ENCODE measurements at places on chromosomes 6 and 20.

GRCh38 chr6:118529756-118530155 lies 18.3 kb upstream of the PLN start:
- no peak for DNase-seq

- no peak for DNase-seq
Observed at GRCh38 chr6:29709188-29709587, 14.0 kb upstream of the HLA-F start.

DNA sequence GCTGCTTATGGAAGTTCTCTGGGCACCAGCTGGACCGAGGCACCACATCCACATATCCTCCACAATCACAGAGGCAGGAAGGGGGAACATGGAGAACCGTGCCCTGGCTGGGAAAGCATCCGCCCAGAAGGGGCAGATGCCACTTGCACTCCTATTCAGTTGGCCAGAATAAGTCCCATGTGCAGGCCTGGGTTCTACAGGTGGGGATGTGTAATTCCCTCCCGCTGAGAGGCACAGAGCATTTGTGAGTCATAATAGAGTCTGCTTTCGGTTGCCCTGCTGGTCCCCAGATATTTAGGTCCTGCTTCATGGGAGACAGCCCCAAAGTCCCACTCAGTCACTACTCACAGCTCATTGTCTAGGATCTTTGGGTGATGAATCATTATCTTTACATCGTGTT lies 104.0 kb downstream of the PHACTR3 start:
- DNase-seq: no peak

DNA sequence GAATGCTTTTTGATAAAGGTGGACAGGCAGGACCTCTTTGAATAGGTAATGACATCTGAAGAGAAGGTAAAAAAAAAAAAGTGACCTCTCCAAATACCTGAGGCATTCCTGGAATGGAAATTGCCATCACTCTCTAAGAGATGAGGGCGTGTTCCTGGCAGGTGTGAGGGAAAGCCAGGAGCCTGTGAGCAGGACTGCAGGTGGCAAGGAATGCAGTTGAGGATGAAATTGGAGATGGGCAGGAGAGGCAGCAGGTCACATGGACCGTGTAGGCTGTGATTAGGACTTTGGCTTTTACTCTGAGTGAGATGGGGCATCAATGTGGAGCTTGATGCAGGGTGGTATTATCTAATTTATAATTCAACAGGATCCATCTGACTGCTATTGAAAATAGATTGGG lies 227.4 kb downstream of the LRFN2 start:
- no peak for DNase-seq

- no peak for DNase-seq
Observed at GRCh38 chr6:127173156-127173940, 54.9 kb downstream of the RSPO3 start.

DNA sequence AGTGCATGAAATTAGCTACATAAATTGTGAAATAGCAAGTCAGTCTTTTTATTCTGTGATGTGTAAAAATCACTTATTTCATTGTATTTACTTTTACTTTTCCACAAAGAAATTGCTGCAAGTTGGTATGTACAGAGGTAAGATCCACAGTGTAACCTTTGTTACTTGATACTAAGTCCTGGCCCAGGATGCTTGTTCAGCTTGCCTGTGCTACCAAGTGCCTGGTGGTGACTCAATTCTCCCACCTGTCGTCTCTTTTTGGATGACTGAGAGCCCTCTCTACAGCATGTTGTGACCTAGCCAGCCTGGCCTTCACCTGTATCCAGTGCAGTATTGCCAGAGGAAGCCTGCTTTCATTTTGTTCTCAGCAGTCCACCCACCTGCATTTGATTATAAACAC lies 54.9 kb downstream of the ANKRD6 start:
- DNase-seq: no peak

- no peak for DNase-seq
Observed at GRCh38 chr20:10379761-10380160, 54.3 kb downstream of the MKKS start.

- DNase-seq: no peak
Observed at GRCh38 chr6:133948472-133948871, 4.6 kb upstream of the TBPL1 start.

DNA sequence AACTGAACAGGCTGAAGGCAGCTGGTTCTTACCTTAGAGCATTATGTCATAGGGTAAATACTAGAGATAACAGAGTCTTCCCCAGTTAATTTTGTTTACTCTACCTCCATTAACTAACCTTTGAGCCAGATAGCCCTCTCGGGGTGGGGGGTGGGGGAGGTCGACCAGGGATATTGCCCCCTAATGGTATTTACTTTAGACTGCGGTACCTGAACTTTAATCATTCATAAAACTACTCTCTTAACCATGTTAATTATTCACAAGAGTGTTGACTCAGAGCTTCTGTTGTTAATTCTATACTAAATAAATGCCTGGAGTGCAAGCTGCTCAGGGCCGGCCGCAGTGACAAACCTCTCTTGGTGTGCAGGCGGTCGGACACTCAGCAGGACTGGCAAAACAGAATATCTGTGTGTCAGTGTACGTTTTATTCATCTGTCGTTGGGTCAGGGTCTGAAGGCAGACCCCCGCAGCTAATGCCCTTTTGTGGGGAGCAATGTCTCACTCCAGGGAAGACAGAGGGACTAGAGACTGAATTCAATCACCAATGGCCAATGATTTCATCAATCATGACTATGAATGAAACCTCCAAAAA lies 152.4 kb upstream of the COL21A1 start:
- DNase-seq: no peak

DNA sequence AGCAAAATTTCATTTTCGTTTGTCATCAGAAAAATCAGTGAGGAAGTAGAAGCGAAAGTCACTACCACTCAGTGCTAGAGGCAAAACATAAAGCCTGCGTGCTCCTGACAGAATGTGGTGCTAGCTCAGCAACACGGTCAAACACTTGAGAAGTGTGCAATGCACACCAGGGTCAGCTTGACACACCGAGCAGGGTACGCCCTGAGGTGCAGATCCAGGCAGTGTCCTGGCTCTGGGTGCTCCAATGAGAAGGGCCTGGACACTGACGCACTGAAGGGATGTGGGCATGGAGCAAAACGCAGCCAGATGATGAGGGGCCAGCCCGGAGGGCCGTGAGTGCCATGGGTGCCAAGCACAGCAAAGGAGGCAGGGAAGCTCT lies 5.9 kb downstream of the RNASET2 start:
- DNase-seq: no peak

GRCh38 chr20:53159160-53159559 lies 187.0 kb downstream of the TSHZ2 start:
- DNase-seq: no peak

GRCh38 chr6:22392711-22393110 lies 95.9 kb upstream of the PRL start:
- no peak for DNase-seq

- no peak for DNase-seq
Observed at GRCh38 chr6:26312096-26312463, 52.9 kb upstream of the BTN3A2 start.

- DNase-seq: no peak
Observed at GRCh38 chr6:149948011-149948410, 6.2 kb downstream of the ULBP2 start.

DNA sequence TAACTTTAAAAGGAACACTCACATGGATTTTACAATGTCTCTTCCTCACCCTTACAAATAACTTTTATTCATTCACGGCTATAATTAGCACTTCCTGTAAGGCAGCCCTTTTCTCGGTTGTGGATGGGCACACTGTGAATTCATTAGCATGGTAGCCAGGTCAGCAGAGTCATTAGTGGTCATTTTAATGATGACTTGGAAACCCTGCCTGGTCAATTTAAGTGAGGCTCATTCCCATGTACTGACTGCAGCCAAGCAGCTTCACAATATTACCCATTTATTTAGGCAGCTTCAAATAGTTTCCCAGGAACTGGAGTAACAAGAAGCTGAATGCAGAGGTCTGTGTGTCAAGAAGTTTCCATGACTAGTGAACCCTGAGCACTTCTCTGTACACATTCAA lies 248.8 kb downstream of the KHDC1L start:
- no peak for DNase-seq

DNA sequence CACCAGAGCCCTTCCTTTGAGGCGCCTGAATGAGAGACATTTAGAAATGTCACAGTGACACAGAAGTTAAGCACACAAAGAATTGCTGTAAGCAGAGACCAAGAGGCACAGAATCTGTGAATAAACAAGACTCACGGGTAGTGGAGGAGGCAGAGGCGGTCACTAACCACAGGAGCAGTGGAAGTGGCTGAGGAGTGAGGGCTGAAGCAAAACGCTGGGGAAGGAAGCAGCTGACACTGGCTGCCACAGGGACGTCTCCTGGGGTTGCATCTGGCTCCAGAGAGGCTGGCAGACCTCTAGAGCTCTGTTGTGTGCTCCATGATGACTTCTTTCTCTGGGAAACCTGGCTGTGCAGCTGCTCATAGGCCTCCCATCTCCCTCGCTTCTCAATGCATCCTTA lies 65.0 kb upstream of the SLC2A12 start:
- no peak for DNase-seq

DNA sequence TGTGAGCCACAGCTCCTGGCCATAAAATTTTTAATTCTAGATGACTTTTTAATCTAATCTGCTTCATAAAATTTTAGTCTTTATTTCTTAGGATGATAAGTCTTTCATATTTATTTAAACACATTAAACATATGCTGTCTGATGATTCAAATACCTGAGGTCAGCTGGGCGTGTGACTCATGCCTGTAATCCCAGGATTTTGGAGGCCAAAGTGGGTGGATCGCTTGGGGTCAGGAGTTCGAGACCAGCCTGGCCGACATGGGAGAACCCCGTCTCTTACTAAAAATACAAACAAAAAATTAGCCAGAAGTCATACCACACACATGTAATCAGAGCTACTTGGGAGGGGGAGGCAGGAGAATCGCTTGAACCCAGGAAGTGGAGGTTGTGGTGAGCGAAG lies 53.1 kb downstream of the RBM24 start:
- DNase-seq: no peak

DNA sequence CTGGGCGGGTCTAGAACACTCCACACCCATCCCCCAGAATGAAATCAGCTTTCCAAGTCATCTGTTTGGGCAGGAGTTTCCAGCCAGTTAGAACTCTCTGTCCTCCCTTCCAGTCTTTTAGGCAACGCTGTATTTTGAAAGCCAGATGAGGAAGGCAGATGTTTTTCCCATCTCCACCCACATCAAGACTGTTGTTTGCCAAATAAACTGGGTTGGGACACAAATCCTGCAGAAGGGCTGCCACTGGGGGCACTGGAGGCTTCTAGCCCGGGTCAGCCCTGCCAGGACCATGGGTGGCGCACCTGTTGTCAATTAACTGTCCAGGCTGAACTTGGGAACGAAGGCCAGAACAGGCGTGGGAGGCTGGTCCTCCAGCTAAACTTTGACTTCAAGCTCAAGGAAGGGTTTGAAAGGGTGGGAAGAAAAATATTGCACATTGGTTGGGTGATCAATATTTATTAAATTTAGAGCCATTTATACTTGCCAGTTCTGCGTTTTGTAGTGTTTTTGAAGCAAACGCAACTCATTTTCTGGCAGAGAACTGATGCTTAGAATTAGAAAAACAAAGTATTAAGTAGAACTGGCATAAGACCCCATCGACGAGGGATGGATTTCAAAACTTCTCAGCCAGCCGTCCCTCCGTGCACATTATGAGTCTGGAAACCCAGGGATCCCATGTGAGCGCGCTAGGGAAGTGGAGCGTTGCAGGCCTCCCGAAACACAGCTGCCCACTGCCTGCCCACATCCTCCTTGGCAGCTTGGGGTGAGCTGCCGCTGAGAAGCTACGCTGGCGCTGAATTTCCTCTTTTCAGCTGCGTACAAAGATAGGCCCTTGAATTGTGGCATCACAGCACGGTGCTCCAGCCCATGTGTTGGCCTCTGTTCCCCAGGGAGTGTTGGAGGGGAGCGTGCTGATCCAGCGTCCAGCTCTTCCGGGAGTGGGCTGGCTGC lies 297.4 kb downstream of the QKI start:
- DNase-seq: no peak

GRCh38 chr6:54002116-54002515 lies 109.1 kb upstream of the MLIP start:
- no peak for DNase-seq

DNA sequence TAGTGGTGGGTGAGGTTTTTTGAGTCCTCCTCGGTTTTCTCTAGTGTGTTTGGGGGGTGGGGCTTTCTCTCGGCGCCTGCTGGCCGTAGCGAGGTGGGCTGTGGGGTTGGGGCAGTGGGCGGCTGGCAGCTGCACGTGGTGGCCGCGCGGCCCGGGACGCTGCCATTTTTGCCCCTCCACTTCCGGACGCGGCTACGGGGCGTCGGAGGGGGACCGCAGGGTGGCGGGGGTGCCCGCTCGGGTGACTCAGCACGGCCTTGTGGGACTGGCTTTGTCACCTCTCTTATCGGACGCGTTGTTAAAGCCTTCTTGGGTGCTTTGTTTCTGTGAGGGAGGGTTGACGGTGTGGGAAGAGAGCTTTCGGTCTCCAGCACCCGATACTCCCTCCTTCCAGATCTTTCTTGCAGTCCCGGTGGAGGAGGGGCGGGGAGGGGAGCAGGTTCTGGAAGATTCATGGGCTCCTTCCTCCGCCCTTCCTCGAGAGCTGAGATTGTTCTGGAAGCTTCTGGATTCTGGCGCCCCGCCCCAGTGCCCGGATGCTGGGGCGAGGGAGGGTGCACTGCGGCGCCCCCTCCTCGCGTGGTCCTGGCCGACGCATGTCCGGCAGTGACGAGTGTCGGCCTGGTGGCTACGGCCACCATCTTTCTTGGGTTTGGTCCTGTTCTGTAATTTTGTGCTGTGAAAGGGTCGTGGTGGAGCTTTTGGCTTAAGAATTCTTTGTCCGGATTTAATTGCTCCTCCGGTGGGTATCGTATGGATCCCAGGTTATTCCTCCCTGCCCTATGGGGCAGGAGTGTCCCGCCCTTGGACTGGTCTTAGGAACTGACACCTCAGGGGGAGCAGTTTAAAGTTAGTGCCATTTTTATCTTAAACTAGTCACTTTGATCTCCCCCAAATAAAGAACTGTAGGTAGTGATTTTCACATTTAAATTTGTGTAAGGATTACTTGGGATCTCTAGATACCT lies 719 bp downstream of the HSP90AB1 start:
- no peak for DNase-seq

DNA sequence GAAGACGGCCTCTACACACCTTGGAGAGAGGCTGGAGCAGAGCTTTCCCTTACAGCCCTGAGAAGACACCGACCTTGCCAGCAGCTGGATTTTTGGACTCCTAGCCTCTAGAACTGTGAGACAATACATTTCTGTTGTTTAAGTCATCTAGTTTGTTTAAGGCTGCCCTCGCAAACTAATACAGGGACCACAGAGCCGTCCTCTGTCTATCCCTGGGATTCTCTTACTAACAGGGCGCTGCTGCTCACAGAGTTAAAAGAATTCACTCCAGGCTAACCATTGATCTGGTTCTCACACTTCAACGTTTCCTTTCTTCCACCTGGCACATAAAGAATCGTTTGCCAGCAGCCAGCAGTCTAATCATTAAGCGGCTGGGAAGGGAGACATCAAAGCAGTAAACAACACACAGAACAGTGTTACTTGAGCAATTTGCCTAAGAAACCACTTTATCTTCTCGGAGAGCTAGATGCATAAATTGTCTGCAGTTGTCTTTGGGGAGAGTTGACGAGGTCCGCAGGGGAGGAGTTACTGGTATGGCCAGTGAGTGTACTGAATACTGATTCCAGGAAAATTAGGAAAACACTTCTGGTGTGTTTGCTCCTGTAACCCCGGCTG lies 103.5 kb upstream of the AKAP12 start:
- no peak for DNase-seq

All from thoracic aorta (tissue), 2 donors.